A549 treated with Hydrocortisone at 1 μM for 4 hours (cell line): ENCODE measurements at places on chromosomes 11 and 22. TPM values are rescaled to one million over a fixed set of nuclear protein-coding genes. Genes with fewer than 3 reads are reported as not detected.

Gene ARVCF
- 1.9 to 2.7 TPM (median 2.2 TPM) in 5 replicates for total RNA-seq

Gene CCDC73
- 0.03 to 0.07 TPM in 2 of 5 replicates, not detected in the others for total RNA-seq

Gene P2RY2
- total RNA-seq: 10.3 to 13.0 TPM (median 11.8 TPM) in 5 replicates

Gene APOA4
- not detected in 5 replicates for total RNA-seq

Gene MRGPRX4
- not detected in 5 replicates for total RNA-seq

Gene PRMT3
- 26.4 to 39.1 TPM (median 32.1 TPM) in 5 replicates for total RNA-seq

Gene IL18BP
- 2.4 to 3.5 TPM (median 2.8 TPM) in 5 replicates for total RNA-seq
